ENCODE measurements at places on chromosomes 12 and 14. TPM values are rescaled to one million over a fixed set of nuclear protein-coding genes. Genes with fewer than 3 reads are reported as not detected.

DNA sequence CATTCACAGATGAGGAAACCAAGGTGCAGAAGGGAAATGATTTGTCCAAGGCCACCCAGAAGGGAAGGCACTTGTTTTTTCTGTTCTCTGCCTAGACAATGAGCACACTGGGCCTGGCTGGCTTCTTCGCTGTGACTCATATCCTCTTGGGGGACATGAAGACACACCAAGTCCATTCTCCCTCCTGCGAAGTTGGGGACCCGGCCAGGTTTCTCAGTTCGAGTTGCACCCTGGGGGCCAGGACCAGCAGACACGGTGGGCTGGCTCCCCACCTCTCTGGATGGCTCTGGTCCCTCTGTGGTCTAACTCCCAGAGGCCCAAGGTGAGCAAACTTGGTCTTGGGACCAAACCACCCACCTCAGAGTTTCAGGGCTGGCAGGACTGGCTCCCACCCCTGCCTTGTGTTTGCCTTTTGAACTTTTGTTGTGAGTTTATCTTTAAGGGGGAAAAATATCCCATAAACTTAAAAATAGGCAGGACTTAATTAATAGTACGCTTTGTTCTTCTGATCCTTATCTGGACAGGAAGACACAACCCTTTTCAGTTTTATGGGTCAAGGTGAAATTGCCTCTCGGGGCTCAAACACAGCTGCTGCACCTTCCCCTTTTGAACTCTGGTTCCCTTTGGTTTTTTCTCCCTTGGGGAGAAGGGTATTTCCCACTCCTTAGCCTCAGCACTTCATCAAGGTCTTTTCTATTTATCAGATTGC is 9.0 kb upstream of the MLEC start:
- H3K27ac ChIP-seq, result peak overlapping the region; percentile 80
- H3K4me1 ChIP-seq, result peaks cover 13% of the 10 kb centered on the region
- DNase-seq, result peak; percentile 72
- H3K27me3 ChIP-seq, result no peaks in the 10 kb centered on the region
- no peaks in the 10 kb centered on the region for H3K36me3 ChIP-seq

- no peak for DNase-seq
- no peak overlapping the region for H3K27ac ChIP-seq
- H3K36me3 ChIP-seq, result no peaks in the 10 kb centered on the region
- H3K27me3 ChIP-seq, result no peaks in the 10 kb centered on the region
- peaks cover 48% of the 10 kb centered on the region for H3K4me1 ChIP-seq
- H3K4me3 ChIP-seq, result no peak overlapping the region
Measured at GRCh38 chr14:55339770-55340169, 68.5 kb downstream of the FBXO34 start.

ARHGAP9 gene
- total RNA-seq, result 4.4 TPM

DNA sequence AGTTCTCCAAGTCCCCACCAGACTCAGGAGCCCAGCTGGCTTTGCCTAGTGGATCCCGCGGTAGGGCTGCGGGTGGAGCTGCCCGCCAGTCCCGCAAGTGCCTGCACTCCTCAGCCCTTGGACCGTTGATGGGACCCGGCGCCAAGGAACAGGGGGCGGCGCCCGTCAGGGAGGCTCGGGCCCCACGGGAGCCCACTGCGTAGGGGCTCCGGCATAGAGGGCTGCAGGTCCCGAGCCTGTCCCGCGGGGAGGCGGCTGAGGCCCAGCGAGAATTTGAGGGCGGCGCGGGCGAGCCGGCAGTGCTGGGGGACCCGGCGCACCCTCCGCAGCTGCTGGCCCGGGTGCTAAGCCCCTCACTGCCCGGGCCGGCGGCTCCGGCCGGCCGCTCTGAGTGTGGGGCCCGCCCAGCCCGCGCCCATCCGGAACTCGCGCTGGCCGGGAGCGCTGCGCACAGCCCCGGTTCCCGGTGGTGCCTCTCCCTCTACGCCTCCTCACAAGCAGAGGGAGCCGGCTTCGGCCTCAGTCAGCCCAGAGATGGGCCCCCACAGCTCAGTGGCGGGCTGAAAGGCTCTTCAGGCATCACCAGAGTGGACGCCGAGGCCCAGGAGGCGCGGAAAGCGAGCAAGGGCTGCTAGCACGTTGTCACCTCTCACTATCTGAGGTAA is 452.4 kb upstream of the LRFN5 start:
- H3K4me3 ChIP-seq, result no peak overlapping the region
- H3K27ac ChIP-seq, result no peak overlapping the region
- H3K27me3 ChIP-seq, result no peaks in the 10 kb centered on the region
- H3K36me3 ChIP-seq, result no peaks in the 10 kb centered on the region
- H3K4me1 ChIP-seq, result no peaks in the 10 kb centered on the region

- H3K27me3 ChIP-seq, result no peaks in the 10 kb centered on the region
- H3K4me1 ChIP-seq, result no peaks in the 10 kb centered on the region
- H3K36me3 ChIP-seq, result no peaks in the 10 kb centered on the region
- H3K4me3 ChIP-seq, result no peak overlapping the region
- no peak overlapping the region for H3K27ac ChIP-seq
Measured at GRCh38 chr14:65926935-65927700, 514.6 kb downstream of the FUT8 start.

- H3K4me3 ChIP-seq, result no peak overlapping the region
- no peaks in the 10 kb centered on the region for H3K36me3 ChIP-seq
- no peaks in the 10 kb centered on the region for H3K27me3 ChIP-seq
- no peaks in the 10 kb centered on the region for H3K4me1 ChIP-seq
Measured at GRCh38 chr12:65496617-65497016, 218.1 kb downstream of the MSRB3 start.

- no peak overlapping the region for H3K4me3 ChIP-seq
- no peaks in the 10 kb centered on the region for H3K27me3 ChIP-seq
- no peaks in the 10 kb centered on the region for H3K36me3 ChIP-seq
- DNase-seq, result no peak
Measured at GRCh38 chr14:29064305-29064900, 297.8 kb downstream of the FOXG1 start.

DNA sequence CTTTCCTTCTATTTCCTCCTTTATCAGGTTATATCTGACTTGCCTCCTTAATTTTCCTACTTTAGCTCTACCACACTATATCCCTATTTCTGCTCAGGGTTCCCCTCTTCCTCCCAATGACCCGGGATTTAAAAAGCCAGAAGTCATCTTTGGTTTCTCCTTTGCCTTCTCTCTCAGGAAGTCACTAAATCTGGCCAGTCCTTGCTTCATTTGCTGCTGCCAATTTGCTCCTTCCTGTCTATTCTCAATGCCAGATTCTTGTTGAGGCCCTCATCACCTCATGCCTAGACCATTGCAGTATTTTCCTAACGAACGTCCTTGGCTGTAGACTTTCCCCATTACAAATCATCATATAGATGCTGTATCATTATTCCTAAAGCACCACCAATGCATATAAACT is 26.5 kb upstream of the NID2 start:
- no peak overlapping the region for H3K4me3 ChIP-seq
- no peaks in the 10 kb centered on the region for H3K4me1 ChIP-seq
- H3K27ac ChIP-seq, result no peak overlapping the region

DNA sequence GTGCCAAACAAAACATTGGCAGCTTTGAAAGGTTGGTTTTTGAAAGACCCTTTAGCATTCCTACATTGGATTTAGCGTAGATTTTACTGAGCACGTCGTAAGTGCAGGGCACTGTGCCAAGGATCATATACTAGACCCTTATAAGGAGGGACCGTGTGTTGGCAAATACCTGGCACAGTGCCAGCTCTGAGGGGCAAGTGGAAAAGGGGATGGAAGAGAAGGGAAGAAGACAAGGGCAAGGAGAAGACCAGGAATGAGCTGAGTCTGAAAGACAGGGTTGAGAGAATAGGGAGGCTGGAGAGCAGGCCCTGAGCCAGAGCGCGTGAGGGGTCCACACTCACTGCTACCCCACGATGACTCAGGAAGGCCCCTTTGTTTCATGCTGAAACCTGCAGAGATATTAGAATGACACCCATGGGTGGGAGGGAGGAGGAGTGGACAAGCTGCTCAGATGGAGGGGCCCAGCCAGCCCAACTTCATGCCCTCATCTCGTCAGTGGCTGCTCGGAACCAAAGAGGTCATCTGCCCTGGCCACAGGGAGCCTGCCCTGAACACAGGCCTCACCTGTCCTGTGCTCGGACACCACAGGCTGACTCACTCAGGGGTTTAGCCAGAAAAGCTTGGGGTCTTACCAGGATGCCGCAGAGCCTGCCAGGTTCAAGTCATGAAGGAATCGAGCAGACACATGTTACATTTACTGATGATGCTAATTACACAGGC is 25.0 kb downstream of the RAB35 start:
- no peak overlapping the region for H3K27ac ChIP-seq
- H3K4me1 ChIP-seq, result peaks cover 23% of the 10 kb centered on the region
- no peak for DNase-seq
- peaks cover 17% of the 10 kb centered on the region for H3K36me3 ChIP-seq
- no peak overlapping the region for H3K4me3 ChIP-seq

DNA sequence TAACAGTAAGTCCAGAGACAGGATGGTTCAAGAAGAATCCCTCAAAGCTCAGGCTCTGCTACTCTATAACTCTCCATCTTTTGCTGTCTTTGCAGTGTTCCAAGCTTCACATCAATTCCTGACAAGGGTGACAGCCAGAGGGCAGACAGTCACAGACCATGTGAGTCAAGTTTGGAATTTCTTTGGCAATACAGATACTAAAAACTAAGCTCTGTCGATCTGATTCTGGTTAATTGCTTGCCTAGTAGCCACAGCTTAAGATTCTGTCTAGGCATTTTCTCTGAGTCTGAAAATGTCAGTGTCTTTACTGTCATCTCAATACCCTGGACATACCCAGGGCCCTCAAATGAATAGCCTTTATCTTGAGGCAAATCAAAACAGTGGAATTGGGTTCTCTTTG is 153.7 kb downstream of the CEP128 start:
- DNase-seq, result no peak
- no peak overlapping the region for H3K4me3 ChIP-seq
- H3K27me3 ChIP-seq, result no peaks in the 10 kb centered on the region
- H3K27ac ChIP-seq, result no peak overlapping the region
- H3K36me3 ChIP-seq, result no peaks in the 10 kb centered on the region

- no peak for DNase-seq
- no peaks in the 10 kb centered on the region for H3K4me1 ChIP-seq
- no peak overlapping the region for H3K27ac ChIP-seq
- H3K36me3 ChIP-seq, result no peaks in the 10 kb centered on the region
- no peaks in the 10 kb centered on the region for H3K27me3 ChIP-seq
- no peak overlapping the region for H3K4me3 ChIP-seq
Measured at GRCh38 chr12:91513313-91513712, 330.7 kb upstream of the DCN start.

KCNH3 gene
- 0.29 TPM for total RNA-seq

DNA sequence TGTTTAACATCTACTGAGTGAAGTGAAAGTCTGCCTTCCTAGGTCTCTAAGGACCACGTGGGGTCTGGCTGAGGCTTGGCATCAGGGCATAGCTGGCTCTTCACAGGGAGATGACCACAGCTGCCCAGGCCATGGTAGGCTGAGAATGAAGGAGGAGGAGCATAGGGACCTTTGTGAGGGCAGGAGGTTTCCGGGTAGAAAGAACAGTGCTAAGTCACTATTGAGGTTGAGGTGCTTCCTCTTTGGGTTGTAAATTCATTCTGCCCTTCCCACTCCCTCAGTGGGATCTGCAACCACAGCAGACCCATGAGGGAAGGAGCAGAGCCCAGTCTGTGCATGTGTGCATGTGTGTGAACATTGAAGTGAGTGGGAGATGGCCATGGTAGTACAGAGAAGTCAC is 909.6 kb downstream of the VRK1 start:
- H3K4me3 ChIP-seq, result no peak overlapping the region
- no peaks in the 10 kb centered on the region for H3K4me1 ChIP-seq
- H3K27me3 ChIP-seq, result no peaks in the 10 kb centered on the region
- no peaks in the 10 kb centered on the region for H3K36me3 ChIP-seq
- no peak overlapping the region for H3K27ac ChIP-seq

DNA sequence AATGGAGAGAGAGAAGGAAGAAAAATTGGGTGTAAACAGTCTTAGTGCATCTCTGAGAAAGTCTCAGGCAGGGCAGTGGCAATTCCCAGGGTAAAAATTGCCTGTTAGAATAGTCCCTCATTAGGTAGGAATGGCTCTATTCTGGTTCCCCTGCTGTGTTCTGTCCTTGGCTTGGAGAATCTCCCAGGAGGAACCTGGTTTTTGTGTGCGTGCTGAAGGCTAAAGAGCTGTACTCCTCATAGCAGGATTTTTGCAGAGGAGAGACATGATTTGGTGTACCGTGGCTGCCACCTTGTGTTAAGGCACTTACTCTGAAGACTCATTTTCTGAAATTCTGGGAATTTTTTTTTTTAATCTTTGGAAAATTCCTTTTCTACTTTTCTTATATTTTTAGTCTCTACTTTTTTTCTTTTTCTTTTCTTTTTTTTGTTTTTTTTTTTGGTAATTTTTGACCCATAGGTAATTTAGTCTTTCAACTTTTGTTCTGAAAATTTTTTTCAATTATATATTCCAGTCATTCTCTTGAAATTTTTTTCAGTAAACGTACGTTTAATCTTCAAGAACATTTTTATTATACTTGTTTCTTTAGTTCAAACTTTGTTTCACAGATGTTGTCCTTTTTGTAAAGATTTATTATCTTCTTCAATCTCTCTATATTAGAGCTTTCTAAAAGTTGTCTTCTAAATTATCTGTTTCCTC is 63.8 kb downstream of the FBXO33 start:
- H3K4me1 ChIP-seq, result peaks cover 12% of the 10 kb centered on the region
- H3K4me3 ChIP-seq, result no peak overlapping the region
- no peaks in the 10 kb centered on the region for H3K36me3 ChIP-seq
- H3K27me3 ChIP-seq, result no peaks in the 10 kb centered on the region
- DNase-seq, result peak; percentile 50
- no peak overlapping the region for H3K27ac ChIP-seq

GRCh38 chr14:76525106-76525821 is 149.3 kb downstream of the ESRRB start:
- H3K4me3 ChIP-seq, result no peak overlapping the region
- no peak for DNase-seq
- no peaks in the 10 kb centered on the region for H3K27me3 ChIP-seq
- H3K27ac ChIP-seq, result no peak overlapping the region

DAO gene
- not detected for total RNA-seq

GRCh38 chr12:115204957-115205754 is 521.2 kb upstream of the TBX3 start:
- H3K4me3 ChIP-seq, result no peak overlapping the region
- H3K36me3 ChIP-seq, result no peaks in the 10 kb centered on the region
- no peaks in the 10 kb centered on the region for H3K4me1 ChIP-seq
- H3K27ac ChIP-seq, result no peak overlapping the region

Data from heart left ventricle (tissue), 16 donors.